ENCODE measurements at places on chromosomes 2 and 18.

GRCh38 chr2:240886023-240886565 lies 9.9 kb downstream of the MAB21L4 start:
- peak; percentile 16 for DNase-seq

GRCh38 chr2:178927173-178927572 lies 120.0 kb upstream of the TTN start:
- no peak for DNase-seq

- no peak for DNase-seq
These were observed 76.5 kb upstream of the APCDD1 start for GRCh38 chr18:10377956-10378355.

DNA sequence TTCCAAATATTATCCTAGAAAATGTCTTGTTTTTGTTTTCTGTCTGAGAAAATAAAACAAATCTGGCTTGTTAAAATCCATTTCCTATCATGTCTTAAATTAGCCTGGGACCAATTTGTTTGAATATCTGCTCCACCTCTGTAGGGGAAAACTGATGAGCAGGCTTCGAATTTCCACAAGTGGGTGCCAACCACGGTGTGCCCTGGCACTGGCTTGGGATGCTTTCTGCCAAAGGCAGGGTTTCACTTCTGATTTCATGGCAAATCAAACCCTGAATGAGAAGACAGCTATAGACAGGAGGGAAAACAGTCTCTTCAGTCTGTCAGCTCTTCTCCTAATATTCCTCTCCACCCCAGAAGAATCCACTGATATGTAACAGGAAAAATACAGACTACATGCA lies 33.7 kb upstream of the STAT4 start:
- DNase-seq = no peak

DNA sequence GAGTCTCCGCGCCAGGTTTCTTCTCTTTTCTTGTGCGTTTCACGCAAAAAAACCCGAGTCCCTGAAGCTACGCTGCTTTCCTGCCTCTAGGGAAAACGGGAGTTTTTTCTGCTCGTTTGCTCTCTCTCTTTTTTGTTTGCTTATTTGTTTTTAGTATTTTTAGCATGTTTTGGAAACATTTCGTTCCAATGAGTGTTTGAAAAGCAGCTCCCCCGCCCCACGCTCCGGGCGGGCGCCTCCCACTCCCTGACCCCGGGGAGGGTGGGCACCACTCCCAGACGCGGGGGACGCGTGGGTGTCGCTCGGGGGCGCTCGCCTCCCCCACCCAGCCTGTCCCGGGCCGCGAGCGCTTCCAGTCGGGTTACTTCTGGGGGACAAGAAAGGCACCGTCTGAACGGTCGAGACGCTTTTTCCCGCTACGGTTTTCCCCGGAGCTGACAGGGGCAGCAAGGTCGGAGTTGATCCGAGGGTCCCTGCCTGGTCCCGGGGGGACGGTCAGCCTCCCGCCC lies 446 bp upstream of the EFHD1 start:
- peak; percentile 17 for DNase-seq
